A549 treated with CORT108297 at 1 μM for 4 hours (cell line): ENCODE measurements at places on chromosomes 1 and 21. TPM values are rescaled to one million over a fixed set of nuclear protein-coding genes. Genes with fewer than 3 reads are reported as not detected.

Gene NTNG1
- not detected in 5 replicates for total RNA-seq

Gene AIM2
- total RNA-seq, result not detected in 5 replicates

Gene VWA5B1
- total RNA-seq, result not detected in 5 replicates

Gene OR2T33
- total RNA-seq, result not detected in 5 replicates
